Renal cortex interstitium (tissue), 15 donors: ENCODE measurements at places on chromosomes 7 and 10.

DNA sequence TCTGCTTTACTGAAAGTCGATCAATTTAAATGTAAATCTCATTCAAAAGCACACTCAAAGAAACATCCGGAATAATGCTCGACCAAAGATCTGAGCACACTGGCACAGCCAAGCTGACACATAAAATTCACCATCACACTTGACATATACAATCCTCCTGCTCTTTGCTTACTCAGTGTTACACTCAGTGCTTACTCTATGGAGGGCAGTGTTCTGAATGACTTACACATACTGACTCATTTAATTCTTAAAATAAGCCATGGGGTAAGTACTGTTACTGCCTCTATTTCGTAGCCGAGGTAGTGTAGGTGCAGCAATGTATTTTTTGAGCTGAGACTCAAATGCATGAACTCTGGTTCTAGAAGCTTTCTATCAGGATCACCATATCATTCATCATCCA is 421.5 kb upstream of the LRRN3 start:
- DNase-seq, result no peak

- DNase-seq, result no peak
Measured at GRCh38 chr10:131044379-131045111, 267.0 kb downstream of the TCERG1L start.

DNA sequence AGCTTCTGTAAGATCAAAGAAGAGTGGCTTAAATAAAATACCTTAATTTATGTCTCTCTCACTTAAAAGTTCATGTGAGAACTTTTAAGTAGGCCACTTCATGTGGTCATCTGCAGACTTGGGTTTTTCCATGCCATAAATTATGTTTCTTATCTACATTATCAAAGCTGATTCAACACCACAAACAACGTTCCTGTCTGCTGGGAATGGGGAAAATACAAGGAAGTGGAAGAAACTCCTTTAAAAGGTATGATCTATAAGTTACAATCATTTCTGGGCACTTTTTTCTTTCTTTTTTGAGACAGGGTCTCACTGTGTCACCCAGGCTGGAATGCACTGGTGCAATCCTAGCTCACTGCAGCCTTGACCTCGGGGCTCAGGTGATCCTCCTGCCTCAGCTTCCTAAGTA is 16.9 kb upstream of the OTUD1 start:
- DNase-seq, result no peak

DNA sequence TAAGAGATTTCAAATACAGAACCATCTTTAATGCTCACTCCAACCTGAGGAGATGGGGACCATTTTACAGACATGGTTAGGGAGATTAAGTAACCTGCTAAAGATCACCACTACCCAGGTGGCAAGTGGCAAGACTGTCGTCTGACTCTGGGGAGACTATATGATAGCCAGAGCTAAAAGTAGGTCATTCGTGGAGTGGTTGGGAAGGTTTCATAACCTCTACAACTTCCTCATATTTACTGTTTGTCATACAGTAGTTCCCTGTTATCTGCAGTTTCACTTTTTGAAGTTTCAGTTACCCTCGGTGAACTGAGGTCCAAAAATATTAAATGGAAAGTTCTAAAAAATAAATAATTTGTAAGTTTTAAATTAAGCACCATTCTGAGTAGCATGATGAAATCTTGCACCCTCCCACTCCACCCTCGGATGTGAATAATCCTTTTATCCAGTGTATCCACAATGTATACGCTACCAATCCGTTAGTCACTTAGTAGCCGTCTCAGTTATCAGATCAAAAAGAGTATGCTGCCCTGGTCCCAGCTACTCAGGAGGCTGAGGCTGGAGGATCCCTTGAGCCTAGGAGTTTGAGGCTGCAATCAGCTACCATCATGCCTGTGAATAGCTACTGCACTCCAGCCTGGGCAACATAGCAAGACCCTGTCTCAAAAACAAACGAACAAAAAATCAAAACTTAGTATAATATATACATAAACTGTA is 14.9 kb upstream of the LGI1 start:
- DNase-seq, result no peak

DNA sequence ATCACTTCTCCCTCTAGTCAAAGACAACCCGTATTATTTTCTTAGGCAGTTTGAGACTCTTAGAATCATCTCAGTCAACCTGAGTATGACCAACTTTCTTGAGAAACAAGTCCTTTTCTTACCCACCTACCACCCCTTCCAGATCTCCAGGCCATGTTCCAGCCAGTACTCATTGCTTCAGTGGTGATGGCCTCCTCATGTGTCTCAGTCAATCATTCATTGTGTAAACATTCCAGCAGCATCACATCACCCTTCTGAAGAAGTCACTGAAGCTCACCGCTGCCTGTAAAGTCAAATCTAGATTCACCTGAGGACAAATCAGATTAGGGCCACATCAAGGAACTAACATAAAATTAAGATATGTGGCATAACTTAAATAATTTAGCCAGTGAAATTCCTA is 467.2 kb upstream of the NRP1 start:
- no peak for DNase-seq

- DNase-seq, result no peak
Measured at GRCh38 chr10:12041766-12042408, 722 bp downstream of the UPF2 start.

GRCh38 chr10:50480054-50481007 is 143.4 kb downstream of the SGMS1 start:
- DNase-seq, result no peak

GRCh38 chr10:16440396-16441133 is 3.8 kb downstream of the PTER start:
- no peak for DNase-seq

DNA sequence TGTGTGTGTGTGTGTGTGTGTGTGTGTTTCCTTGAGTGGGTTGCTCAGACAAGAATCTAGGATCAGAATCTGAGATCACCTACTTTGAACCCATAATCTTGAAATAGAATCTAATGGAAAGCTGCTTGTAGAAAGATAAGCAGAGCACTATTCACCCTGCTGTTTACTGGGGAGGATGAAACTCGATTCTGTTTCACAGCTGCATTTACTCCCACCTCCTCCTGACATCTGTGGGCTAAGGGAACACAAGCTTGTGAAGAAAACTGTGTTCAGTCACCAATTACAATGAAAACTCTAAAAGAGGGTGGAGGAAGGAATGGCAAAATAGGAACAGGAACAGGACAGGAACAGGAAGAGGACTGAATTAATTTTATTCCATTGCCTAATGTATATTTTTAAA is 269.5 kb downstream of the TSPAN12 start:
- DNase-seq, result peak; percentile 34

- no peak for DNase-seq
Measured at GRCh38 chr10:128275388-128276177, 149.4 kb upstream of the MKI67 start.

DNA sequence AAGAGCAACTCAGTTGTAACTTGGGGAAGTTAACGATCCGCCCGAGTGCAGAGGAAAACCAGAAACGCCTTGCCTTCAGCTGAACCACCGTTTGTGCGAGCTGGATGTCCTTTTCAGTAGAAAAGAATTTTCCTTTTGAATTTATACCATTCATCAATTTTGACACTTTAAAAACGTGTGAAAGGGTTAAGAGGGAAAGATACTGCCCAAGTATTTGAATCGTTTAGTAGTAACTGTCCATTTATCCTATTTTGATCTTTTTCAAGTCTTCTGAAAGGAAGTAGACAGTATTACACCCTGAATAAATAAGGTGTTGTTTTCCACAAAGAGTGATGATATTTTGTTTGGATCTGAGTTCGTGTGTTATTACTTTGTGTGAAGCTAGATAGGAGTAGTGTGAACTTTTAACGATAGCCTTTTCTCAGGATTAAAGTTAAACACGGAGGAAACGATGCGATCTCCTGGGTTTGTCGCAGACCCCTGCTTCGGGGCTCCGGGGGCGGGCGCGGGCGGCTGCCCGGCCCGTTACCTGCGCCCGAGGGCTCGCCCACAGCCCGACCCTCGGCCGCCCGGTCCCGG is 830 bp upstream of the BMI1 start:
- no peak for DNase-seq

DNA sequence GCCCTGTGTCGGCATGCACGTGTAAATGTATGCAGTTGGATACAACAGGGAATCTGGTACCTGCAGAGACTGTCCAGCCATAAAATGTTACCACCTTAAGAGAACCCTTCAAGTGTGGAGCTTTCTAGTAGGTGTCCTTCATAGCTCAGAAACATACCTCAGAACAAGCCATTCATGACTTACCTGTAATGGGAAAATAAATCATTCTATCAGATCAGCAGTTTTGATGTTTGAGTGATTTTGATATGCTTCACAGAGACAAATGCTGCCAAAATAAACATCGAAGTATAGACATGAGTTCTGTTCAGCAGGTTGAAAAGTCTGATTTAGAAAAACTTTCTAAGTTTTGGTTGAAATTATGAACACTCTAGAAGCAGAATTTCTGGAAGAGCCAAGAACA is 33.5 kb upstream of the UMAD1 start:
- DNase-seq, result peak; percentile 0

GRCh38 chr7:87067788-87068187 is 8.3 kb upstream of the ELAPOR2 start:
- DNase-seq, result no peak

GRCh38 chr7:100358027-100358856 is at the start of gene PILRB:
Gene PILRB (plus strand): TSS chr7:100358117. CDS start chr7:100358303, 186 bp downstream.
- DNase-seq, result no peak

GRCh38 chr7:104150470-104150869 is 57.3 kb downstream of the ORC5 start:
- DNase-seq, result no peak

DNA sequence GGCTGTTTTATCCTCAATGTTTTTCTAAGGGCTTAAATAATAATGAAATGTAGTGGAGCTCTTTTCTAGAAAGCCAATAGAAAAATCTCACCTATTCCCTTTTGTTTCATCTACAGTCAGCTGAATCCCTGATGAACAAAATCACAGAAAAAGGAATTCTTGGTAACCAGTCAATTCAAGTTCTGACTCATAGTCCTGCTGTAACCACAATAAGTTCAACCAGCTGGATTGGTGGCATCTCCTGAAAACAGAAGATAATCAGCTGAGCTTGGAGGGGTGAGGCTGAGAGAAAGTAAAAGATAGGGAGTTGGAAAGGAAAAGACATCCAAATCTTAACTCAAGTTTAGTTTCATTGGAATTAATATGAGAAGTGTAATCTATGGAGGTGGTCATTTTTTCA is 772.1 kb downstream of the CCSER2 start:
- no peak for DNase-seq

GRCh38 chr7:107441581-107442422 is 28.1 kb upstream of the GPR22 start:
- DNase-seq, result no peak

GRCh38 chr7:157291404-157292080 is 45.3 kb upstream of the DNAJB6 start:
- no peak for DNase-seq

- DNase-seq, result no peak
Measured at GRCh38 chr10:121088524-121088923, 237.4 kb downstream of the WDR11 start.

DNA sequence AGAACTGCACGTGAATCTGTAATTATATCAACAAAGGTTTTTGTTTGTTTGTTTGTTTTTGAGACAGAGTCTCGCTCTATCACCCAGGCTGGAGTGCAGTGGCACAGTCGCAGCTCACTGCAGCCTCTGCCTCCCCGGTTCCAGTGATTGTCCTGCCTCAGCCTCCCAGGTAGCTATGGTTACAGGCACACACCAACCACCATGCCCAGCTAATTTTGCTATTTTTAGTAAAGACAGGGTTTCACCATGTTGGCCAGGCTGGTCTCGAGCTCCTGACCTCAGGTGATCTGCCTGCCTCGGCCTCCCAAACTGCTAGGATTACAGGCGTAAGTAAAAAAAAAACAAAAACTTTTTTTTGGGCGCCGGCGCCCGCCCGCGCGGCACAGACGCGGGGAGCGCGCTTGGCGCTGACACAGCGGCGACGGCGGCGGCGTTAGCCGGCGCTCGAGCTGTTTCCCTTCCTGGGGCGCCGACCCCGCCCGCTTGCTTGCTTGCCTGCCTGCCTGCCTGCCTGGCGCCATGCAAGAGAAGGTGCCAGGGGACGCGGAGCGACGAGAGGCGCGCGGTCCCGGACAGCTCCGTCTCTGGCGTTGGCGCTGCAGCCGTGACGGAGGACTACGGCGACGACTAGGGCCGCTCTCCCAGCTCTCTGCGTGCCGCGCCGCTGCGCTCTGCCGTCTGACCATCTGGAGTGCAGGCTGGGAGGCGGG is 171.4 kb upstream of the NUPR2 start:
- DNase-seq, result peak; percentile 25

- no peak for DNase-seq
Measured at GRCh38 chr10:16761300-16761699, 55.9 kb downstream of the RSU1 start.

DNA sequence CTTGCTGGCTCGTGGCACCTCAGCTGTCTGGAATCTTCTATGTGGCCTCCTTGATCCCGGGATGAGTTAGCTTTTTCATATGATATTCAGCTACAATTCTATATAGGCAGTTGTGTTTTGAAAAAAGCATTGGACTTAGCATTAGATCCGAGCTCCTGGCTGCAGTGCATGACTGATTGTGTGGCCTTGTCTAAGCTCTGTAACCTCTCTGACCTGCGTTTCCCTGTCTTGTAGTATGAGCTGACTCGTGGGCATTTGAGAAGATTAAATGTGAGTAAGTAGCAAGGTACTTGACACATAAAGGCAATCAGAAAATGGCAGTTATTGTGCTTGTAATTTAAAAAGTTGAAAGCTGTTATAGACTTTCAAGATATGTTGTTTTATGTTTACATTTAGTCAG is 85.9 kb downstream of the CCNY start:
- DNase-seq, result peak; percentile 32

- DNase-seq, result no peak
Measured at GRCh38 chr7:86123476-86123875, 520.2 kb upstream of the GRM3 start.

DNA sequence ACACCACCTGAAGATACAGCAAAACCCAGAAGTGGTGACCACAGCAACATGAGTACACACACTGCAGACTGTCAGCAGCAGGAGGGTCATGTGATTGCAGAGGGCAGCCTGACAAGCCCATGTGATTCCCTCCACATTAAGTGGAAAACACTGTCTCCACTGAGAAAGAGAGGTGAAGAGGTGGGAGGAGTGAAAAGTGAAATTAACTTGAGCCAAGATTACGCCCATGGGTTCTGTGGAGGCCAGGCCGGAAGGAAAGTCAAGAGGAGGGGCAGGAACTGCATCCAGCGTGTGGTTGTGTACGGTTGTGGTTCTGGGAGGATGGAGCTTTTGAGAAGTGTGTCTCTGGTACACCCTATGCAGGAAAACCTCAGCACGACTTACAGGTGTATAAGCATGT is 138.5 kb downstream of the PLXNA4 start:
- no peak for DNase-seq

DNA sequence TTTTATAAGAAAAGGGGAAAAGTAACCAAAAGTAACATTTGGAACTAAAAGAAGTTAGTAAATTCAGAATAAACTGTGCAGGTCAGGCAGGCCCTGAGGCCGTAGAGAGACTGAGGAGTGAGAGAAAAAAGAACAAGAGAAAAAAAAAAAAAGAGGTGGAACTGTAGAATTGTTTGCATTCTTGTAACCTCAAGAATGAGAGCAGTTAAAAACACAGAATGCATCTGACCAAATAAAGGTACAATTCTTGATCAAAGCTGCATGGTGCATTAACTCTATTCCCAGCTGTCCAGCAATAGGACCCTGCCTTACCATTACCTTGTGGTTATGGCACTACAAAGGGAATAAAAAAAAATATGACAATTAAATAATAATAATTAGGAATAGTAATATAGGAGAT is 170.1 kb upstream of the SEMA3A start:
- DNase-seq, result no peak

GRCh38 chr10:27701938-27702537 is 43.6 kb downstream of the MKX start:
- DNase-seq, result no peak

GRCh38 chr10:65949526-65949925 is 976.3 kb upstream of the LRRTM3 start:
- DNase-seq, result no peak
